Stimulated activated CD4-positive, alpha-beta T cell treated with anti-CD3 and anti-CD28 coated beads, Interleukin-12 subunit alpha, Interleukin-12 subunit beta, amount 100 ng/mL, for 24 hours (primary cell): ENCODE measurements at places on chromosomes 3 and 15.
A peak's percentile ranks its signal among the peaks of the same experiment; 100 is the strongest.

DNA sequence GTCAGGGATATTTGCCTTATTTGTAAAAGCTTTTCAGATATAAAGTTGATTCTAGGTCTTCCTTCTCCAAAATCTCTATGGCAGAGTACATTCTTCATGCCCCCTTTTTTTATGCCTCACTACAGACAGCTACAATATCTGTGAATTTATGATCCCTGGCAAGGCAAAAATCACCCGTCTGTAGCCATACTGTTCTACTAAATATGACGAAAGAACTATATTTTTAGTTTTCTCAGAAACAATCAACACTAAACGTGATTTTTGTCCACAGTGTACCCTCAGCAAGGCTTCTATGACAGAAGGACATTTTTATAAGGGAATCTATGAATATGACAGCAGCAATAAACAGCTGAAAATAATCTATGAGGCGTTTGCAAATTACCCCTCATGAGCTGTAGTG, 12.7 kb downstream of the LRTM1 start:
- DNase-seq = no peak

- DNase-seq = no peak
Observed at GRCh38 chr3:151859233-151859673, 14.2 kb upstream of the SUCNR1 start.

- DNase-seq = peak; percentile 33
Observed at GRCh38 chr3:16842272-16843270, 42.2 kb upstream of the PLCL2 start.

DNA sequence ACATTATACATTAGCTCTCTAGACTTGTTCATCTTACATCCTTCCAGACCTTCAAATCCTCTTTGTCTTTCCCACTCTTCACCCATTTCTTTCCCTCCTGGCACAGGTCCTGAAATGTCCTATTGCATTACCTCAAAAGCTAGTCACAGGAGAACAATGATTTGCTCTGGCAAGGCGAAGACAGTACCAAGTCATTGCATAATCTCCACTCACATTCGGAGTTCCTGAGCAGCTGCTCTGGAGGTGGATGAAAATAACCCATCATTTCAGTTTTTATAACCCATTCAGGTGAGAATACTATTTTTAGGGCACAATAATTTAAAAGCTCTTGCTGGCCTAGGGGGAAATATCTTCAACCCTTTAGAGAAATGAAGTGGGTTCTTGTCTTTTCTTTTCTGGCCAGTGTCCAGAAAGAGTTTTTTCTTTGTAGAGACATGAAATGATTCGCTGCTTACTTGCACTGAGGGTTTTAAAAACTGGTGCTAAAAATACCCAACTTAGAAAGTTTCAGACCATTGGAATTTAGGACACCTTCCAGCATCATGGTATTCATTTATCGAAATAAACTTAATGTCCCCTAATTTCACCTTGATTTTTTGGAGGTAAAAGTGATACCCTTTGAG, 23.4 kb upstream of the DYNC1LI1 start:
- no peak for DNase-seq

DNA sequence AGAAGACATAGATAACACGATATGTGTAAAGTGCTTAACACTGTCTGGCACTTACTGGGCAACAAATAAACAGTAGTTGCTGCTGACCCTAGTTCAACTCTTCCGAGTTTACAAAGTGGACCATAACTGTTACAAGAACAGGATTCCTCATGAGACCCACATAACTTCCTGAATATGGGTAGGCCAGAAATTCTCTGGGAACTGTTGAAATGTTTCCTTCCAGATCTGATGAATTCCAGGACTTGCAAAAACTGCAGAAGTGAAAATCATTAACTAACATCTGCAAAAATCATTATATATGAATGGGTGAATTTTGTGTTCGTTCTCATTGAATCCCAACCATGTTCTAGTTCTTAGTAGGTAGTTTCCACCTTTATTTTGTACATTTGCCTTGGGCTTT, 181.7 kb upstream of the MME start:
- DNase-seq = no peak

- DNase-seq = no peak
Observed at GRCh38 chr3:45409921-45410320, 21.5 kb downstream of the LARS2 start.

DNA sequence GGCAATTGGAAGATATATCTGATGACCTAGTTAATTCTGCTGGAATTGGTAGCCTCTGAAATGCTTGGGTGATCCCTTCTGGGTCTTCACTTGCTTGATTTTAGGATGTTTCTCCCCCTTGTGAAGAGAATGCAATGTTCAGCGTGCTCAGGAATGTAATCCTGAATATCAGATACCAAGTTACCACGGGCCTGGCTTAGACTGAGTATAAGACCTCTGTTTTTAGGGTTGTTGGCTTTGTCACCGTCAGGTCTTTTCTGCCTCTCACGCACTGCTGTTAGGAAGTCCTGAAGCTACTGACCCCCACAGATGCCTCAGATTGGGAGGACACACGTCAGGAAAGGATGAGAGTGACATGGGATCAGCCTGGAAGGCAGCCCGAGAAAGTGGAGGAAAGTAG, 198.5 kb downstream of the CDIN1 start:
- DNase-seq = no peak

GRCh38 chr3:143366672-143367071, 247.1 kb downstream of the CHST2 start:
- no peak for DNase-seq

GRCh38 chr3:98823791-98824190, 60.7 kb downstream of the ST3GAL6 start:
- no peak for DNase-seq

- DNase-seq = no peak
Observed at GRCh38 chr3:125381743-125382142, 6.6 kb upstream of the ZNF148 start.

GRCh38 chr3:52293491-52294319, 6.1 kb downstream of the GLYCTK start:
- DNase-seq = no peak

GRCh38 chr15:49530092-49530491, 90.5 kb downstream of the FAM227B start:
- DNase-seq = no peak

DNA sequence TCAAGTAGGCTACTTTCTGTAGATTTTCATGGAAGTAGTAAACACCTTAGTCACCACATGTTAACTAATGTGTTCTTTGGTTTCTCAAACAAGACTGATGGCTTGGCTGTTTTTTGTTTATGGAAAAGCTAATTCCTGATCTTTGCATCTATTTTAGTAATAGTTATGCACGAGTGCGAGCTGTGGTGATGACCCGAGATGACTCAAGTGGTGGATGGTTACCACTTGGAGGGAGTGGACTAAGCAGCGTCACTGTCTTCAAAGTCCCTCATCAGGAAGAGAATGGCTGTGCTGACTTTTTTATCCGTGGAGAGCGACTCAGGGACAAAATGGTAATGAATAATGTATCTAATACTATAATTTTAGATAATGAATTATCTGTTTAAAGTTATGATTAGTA, 46.6 kb downstream of the SPRED1 start:
- DNase-seq = no peak

GRCh38 chr3:37250435-37250834, 76.1 kb upstream of the LRRFIP2 start:
- no peak for DNase-seq

DNA sequence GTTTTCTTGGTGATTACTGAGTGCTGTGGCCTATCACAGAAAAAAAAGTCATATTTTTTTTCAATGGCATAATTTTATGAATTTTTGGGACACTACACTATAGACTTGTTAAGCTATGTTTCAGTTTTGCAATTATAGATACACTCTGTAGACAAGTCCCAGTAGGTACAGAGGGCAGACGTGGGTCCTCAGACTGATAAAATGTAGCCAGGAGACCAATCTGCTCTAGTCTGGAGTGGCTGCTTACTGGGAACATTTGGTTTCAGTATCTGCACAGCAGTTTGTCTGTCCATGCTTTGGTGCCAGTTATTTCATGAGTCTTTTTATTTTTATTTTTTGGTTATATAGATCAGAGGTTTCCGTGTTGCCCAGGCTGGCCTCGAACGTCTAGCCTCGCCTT, 313.4 kb upstream of the LRRFIP2 start:
- no peak for DNase-seq

GRCh38 chr3:101038393-101038792, 45.2 kb upstream of the ABI3BP start:
- DNase-seq = no peak

GRCh38 chr3:130671545-130672312, 74.9 kb downstream of the PIK3R4 start:
- DNase-seq = no peak

GRCh38 chr3:32381922-32382321, 9.7 kb upstream of the CMTM7 start:
- no peak for DNase-seq

DNA sequence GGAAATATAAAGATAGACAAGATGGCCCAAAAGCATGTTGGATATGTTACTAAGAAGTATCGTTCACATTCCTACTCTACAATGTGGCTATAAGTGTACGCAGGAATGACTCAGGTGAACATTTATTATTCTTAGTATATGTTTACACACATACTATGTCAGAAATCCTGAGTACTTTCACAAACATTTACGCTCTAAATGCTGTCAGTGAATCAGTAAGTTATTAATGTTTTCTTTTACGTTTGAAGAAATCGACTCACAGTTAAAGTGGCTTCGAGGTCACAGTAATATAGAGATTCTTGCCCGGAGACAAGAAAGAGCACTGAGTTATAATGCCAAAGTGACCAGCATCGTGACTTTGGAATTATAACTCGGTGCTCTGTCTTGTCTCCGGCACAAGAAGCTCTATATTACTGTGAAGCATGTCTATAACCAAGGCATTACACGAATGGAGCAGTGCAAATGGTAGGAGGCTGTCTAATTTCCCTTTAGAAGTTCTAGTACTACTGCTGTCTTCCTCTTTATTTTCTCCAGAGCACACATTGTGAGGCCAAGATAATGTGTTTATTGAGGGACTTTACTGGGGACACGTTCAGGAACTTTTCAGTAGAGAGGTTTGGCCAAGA, 61.8 kb upstream of the P3H2 start:
- DNase-seq = no peak

- DNase-seq = no peak
Observed at GRCh38 chr15:48354694-48355303, 23.6 kb downstream of the DUT start.

DNA sequence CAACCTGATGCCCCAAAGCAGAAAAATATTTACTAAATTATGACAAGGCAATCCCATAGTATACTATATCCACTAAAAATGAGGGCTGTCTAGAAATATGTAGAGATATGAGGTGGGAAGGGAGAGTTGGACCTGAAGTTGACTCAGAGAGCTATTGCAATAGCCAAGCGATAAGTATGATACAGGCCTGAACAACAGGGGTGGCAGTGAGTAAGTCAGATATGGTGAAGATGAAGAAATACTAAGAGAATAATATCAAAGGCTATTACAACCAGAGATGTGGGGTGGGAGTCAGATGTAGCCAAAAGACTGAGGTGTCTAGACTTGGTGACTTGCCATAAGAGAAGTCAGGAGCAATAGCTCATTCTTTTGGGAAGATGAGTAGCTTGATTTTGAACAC, 9.2 kb downstream of the HSPBAP1 start:
- DNase-seq = no peak

GRCh38 chr3:127565711-127566110, 24.8 kb downstream of the TPRA1 start:
- DNase-seq = no peak

DNA sequence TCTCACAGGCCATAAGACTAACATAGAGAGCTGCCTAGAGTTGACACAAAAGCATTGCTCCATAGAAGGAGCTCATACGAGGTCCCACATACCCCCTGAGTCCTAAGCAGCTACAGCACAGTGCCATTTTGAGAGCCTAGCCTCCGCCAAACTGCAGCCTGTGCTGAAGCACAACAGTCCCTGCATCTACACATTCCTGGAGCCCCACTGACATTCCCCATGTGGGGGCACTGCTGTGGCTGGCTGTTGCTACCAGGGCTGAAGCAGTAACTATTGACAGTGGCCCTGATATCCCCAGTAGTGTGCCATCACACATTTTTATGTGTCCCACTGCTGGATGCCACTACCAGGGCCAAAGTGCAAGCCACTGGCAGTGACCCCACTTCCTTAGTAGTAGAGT, 80.3 kb downstream of the CERS3 start:
- DNase-seq = no peak

DNA sequence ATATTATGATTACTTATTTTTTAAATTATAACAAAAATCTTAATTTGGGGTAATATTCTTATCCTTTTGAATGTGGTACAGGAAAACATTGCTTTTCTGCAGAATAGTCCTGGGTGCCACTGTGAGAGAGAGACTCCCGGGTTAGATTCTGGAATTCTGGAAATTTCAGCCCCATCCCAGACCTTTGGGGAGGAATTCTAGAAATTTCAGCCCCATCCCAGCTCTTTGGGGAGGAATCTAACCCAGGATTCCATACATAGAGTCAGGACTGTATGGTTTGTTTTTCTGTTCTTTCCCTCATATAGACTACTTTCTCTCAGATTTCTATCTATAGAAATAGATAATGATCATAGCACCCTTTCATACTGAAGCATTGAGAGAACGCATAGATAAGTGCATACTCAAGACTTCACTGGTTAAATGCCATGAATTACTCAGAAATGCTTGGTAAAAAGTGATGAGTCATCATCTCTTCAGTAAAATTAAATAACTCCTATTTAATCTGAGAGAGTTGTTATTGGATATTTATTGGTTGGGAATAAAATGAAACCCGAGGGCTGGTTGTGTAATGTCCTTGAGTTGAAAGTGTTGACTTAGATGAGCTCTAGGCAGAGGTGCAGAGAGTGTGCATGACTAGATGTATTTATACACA, 8.3 kb downstream of the EIF2AK4 start:
- DNase-seq = no peak

- no peak for DNase-seq
Observed at GRCh38 chr3:48851407-48851806, 3.7 kb upstream of the PRKAR2A start.

DNA sequence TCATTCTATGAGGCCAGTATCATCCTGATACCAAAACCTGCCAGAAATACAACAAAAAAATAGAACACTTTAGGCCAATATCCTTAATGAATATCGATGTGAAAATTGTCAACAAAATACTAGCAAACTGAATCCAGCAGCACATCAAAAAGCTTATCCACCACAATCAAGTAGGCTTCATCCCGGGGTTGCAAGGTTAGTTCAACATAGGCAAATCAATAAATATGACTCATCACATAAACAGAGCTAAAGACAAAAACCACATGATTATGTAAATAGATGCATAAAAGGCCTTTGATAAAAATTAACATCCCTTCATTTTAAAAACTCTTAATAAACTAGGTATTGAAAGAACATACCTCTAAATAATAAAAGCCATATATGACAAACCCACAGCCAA, 403.2 kb upstream of the AZI2 start:
- DNase-seq = no peak

GRCh38 chr3:152646004-152646403, 188.9 kb upstream of the P2RY1 start:
- no peak for DNase-seq

DNA sequence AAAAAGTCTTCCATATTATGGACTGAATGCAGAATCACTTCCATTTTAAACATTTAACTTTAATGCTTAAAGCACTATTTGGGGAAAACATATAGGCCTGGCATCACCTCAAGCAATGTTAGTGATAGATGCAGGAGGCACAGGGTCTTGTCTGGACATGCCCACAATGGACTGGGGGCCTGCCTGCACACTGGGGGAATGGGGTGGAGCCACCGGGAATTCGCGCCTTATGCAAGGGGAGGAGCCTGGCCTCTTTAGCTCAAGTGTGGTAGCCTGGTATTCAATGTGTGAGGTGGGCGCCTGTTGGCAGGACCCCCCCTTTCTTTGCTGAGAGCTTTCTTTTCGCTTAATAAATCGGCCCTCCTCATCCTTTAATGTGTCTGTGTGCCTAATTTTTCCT, 29.9 kb downstream of the ACKR4 start:
- DNase-seq = no peak

- no peak for DNase-seq
Observed at GRCh38 chr15:91125162-91125561, 25.1 kb downstream of the SV2B start.
